H9 (cell line): ENCODE measurements at places on chromosomes 11 and 22.

DNA sequence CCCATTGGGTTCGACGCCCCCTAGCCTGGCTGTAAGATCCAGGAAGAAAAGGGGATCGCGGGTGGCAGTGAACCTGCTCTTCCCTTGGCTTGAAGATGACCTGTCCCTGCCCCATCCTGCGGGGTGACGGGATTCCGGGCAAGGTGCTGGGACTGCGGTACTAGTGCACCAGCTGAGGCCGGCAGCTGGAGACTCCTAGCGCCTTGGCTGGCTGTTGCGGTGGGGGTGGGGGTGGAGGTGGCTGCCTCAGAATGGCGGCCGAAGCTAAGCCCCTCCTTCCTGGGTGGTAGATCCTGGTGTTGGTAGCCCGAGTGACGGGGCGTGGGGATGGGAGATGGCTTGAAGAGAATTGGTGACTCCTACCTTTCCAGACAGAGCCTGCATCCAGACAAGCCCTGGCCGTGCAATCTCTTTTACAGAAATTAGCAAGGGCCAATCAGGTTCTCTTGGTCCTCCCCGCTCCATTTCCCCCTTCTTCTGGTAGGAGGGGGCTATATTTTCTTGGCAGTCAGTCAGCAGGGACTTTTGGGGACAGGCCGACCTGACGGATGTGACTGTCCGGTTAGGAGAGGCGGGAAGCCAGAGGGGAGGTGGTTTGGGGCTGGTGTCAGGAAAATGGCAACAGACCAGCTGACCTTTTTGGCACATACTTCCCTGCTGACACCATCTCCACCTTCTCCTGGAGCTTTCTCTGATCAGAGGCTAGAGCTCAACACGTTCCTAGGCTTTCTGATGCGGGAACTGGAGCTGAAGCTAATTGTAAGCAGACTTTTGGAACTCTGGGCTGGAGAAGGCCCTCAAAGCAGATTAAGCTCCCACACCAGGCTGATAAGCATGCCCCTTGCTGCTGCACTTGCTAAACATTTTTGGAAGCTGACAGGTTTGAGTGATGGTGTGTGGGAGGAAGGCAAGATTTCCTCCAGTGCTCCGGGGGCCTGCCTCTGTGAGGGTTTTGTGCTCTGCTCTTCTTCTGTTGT lies 2.0 kb downstream of the NAV2 start:
- peak; percentile 66 for DNase-seq

DNA sequence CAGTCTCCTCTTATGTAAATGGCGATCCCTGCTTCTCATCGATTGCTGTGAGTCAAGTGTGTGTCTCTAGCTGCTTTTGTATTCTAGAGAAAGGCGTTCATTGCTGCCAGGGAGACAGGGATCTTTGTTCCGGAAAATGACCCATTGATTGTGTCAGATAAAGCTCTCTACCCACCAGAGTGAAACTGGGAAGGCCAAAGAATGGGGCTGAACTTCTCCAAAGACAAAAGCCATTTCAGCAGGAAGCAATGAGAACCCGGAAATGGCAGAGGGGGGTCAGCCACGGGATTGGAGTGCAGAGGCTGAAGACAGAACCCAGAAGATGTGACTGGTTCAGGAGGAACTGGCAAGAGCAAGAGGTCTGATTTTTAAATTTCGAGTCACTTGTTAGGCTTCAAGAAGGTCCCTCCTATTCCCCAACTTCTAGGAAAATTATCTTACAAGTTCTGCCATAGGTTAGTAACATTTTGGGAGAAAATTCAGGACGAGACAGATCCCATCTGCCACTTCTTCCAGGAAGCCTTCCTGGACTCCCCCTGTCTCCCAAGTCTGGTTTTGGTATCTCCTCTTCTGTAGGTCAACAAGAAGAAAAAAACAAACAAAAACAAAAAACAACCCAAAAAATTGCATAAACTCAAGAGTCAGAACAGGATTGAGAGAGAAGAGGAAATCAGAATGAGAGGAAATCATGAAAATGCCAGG lies 110.6 kb downstream of the NECTIN1 start:
- peak; percentile 27 for DNase-seq

DNA sequence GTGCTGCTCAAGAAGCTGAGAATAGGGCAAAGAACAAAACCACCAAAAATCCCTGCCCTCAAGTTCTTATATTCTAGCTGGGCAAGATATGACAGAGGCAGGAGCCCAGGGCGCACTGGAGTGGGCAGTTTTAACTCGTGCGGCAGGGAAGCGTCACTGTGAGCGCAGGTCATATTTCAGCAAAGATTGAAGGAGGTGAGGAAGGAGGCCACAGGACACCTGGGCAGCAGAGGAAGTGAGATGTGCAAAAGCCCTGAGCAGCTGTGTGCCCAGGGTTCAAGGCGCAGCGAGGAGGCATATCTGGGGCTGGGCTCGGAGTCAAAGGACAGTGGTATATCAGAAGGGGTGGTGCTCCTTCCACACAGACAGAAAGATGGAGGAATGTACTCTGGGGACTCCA lies 13.5 kb downstream of the KCNC1 start:
- no peak for DNase-seq

GRCh38 chr11:122094836-122095235 lies 21.2 kb downstream of the BLID start:
- DNase-seq: no peak

- DNase-seq: no peak
These were observed 5.8 kb upstream of the GCAT start for GRCh38 chr22:37801946-37802309.

GRCh38 chr22:36365020-36365411 lies 22.8 kb downstream of the MYH9 start:
- DNase-seq: no peak

DNA sequence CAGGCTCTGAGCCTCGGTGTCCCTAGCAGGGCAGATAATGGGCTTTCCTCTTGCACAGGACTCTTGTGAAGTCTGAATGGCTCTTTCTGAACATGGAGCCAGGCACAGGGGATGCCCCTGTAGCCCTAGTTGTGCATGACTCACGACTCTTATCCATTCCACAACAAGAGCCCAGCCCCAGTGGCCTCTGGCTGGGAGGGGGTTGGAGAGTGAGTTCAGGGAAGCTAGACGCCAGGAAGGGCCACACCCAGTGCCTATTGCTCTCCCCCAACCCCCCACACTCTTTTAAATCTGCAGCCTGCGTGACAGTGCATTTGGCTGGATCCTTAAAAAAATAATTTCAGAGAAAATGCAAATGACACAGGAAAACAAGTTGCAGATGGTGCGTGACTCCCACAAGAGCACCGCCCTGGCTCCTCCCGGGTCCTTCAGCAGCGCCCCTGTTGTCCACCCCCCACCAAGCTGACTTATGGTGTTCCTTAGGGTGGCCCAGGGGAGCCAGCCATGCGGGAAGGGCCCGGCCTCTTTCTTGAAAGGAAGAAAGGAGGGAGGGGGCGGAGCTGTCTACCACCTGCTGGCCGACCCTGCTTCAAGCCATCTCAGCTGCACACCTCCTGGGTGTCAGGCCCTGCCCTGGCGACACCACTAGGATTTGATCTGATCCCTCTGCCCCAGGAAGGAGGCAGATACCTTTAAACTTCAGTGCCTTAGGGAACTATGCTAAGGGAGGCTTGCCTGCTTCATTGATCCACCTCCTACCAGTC lies 74.7 kb downstream of the MN1 start:
- no peak for DNase-seq

- no peak for DNase-seq
These were observed 81.6 kb downstream of the SHANK2 start for GRCh38 chr11:71170624-71171423.

DNA sequence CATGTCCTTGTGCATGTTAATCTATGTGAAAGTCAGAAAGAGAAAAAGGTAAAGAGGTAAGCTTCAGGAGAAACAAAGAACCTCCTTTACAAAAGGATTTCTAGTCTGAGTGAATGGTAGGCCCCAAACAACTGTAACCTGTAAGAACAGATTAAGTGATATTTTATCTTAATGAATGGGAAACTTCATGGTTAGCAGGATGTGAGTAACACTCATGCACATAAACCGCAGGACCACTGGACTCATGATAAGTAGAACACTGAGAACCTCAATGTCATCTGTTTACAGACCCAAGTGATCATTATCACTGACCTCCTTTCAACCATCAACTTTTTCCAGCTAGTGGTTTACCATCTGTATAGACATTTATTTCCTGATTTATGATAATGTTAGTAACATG lies 19.9 kb downstream of the OR8G5 start:
- DNase-seq: no peak

- DNase-seq: peak; percentile 52
These were observed 7.7 kb upstream of the MN1 start for GRCh38 chr22:27809226-27809603.

GRCh38 chr11:116071241-116071640 lies 567.0 kb upstream of the CADM1 start:
- DNase-seq: no peak

GRCh38 chr11:98967005-98967404 lies 53.7 kb upstream of the CNTN5 start:
- DNase-seq: no peak

GRCh38 chr11:2513441-2513840 lies 68.6 kb downstream of the KCNQ1 start:
- peak; percentile 17 for DNase-seq

DNA sequence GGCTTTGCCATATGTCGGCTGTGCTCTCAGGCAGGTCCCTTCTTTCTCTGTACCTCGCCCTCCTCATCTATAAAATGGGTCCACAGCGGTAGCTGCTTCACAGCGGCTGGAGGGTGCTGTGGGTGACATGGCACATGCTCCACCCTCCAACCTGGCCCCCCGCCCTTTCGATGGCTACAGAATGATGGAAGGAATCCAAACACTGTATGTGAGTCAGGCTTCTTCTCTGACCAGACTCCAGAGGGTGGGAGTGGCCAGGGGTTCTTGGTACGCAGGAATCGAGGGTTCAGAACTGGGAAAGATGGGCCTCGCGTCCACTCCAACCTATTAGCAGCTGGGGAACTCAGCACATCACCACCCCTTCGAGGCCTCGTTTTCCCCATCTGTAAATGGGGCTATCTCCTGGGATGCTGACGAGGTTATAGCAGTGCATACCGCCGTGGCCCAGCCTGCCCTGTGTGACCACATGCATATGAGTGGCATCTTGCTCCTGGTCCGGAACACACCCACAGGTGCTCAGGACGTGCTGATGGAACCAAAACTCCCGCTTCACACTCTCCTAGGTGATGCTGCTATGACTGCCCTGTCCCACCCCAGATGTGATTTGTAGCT lies 26.4 kb downstream of the MN1 start:
- no peak for DNase-seq

GRCh38 chr11:2256951-2257700 lies 13.3 kb downstream of the ASCL2 start:
- peak; percentile 20 for DNase-seq

GRCh38 chr11:117690484-117691217 lies 106.4 kb downstream of the DSCAML1 start:
- DNase-seq: no peak

DNA sequence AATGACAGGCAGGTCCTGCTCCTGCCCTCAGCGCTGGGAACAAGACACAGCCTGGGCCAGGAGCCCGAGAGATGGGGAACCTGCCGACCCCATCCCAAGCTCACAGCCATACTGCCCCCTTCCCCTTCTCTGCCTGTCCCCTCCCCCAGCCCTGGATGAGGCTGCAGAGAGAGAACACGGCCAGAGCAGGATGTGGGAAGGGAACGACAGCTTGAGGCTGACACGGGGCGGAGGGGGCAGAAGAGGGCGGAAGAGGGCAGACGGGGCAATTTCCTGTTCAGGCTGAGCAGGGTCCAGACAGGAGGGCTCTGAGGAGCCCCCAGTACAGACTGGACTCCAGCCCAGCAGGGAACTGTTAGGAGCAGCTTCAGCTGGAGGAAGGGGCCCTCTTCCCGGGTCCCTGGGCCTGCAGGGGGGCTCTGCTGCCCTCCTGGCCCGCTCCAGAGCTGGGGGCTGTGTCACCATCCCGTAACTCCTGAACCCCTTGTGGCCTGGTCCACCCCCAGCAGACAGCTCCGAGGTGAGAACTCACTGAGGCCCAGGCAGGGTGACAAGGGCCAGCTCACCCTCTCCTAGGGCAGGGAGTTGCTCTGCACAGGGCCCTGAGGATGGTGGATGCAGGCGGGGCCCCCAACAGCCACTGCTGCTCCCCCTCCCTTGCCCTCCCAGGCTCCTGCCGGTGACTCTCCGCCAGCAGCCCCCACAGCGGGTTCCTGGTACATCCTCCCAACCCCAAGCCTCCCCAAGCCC lies 5.7 kb downstream of the CTSD start:
- no peak for DNase-seq

- no peak for DNase-seq
These were observed 28.9 kb downstream of the CREB3L1 start for GRCh38 chr11:46306296-46306853.

- DNase-seq: no peak
These were observed 328.6 kb downstream of the TMEM135 start for GRCh38 chr11:87366346-87366745.

- no peak for DNase-seq
These were observed 1.1 kb upstream of the PPFIBP2 start for GRCh38 chr11:7512525-7513233.

DNA sequence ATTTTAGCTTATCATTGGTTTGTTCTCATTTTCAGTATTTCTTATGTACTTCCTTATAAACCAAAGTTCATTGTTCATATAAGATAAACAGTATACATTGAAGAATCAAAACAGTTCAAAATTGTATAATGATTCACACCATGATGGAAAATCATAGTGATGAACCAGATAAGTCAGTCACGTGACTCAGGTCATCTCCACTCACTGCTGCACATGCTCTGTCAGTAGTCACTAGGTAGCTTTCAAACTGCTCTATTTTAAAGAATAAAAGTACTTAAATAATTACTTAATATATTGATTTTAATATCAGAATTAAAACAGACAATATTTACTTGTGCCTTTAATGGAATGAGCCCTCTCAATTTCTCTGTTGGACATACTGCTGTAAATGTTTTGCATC lies 37.5 kb downstream of the PDHX start:
- DNase-seq: no peak

GRCh38 chr11:111088847-111089355 lies 156.6 kb upstream of the POU2AF2 start:
- DNase-seq: no peak

GRCh38 chr11:133123796-133124195 lies 408.5 kb downstream of the OPCML start:
- no peak for DNase-seq

DNA sequence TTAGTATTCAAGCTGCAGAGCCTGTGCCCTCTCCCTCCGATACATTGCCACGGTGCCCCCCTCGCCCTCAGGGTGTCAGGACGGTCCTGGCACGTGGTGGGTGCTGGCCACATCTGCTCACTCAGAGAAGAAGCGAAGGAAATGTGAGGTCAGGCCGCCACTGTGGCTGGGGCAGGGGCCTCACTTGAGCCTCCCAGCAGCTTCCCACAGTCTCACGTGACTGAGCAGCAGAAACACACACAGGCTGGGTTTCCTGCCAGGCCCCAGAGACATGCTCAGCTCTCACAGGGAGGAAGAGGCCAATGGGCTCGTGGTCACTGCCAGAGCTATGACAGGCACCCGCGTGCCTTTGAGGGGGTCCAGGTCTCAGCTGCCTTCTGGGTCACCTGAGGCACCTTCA lies 37.9 kb upstream of the PRR5 start:
- no peak for DNase-seq
